Left lung (tissue), 14 donors: ENCODE measurements at places on chromosomes 1 and 21. TPM values are rescaled to one million over a fixed set of nuclear protein-coding genes. Genes with fewer than 3 reads are reported as not detected.

Gene CD1E
- 0.47 TPM for total RNA-seq

- H3K27ac ChIP-seq = peak overlapping the region; percentile 65
- H3K27me3 ChIP-seq = no peaks in the 10 kb centered on the region
- peaks cover 19% of the 10 kb centered on the region for H3K4me1 ChIP-seq
- no peaks in the 10 kb centered on the region for H3K36me3 ChIP-seq
These were observed 142.9 kb downstream of the TIAM1 start for GRCh38 chr21:31201144-31201543.

Gene COL8A2
- 8.4 TPM for total RNA-seq

- no peaks in the 10 kb centered on the region for H3K36me3 ChIP-seq
- peak within 1 kb of the TSS; percentile 7 for H3K27ac ChIP-seq
- H3K4me1 ChIP-seq = peaks cover 6% of the 10 kb centered on the region
- H3K27me3 ChIP-seq = no peaks in the 10 kb centered on the region
- peak within 1 kb of the TSS; percentile 22 for H3K4me3 ChIP-seq
- DNase-seq = peak; percentile 78
These were observed at the start of gene ARHGEF19 for GRCh38 chr1:16212251-16212961. Gene ARHGEF19, minus strand, starts transcription at chr1:16212652. Its CDS starts 3,598 bp downstream, at chr1:16209054.

- no peaks in the 10 kb centered on the region for H3K36me3 ChIP-seq
- DNase-seq = no peak
- no peak overlapping the region for H3K27ac ChIP-seq
- H3K4me3 ChIP-seq = no peak overlapping the region
These were observed 597.6 kb downstream of the MATN1 start for GRCh38 chr1:30125821-30126170.

- no peaks in the 10 kb centered on the region for H3K36me3 ChIP-seq
- H3K27ac ChIP-seq = no peak overlapping the region
- H3K4me3 ChIP-seq = no peak overlapping the region
- no peaks in the 10 kb centered on the region for H3K4me1 ChIP-seq
- H3K27me3 ChIP-seq = no peaks in the 10 kb centered on the region
- DNase-seq = no peak
These were observed 66.9 kb upstream of the TINAGL1 start for GRCh38 chr1:31509124-31510072.

GRCh38 chr1:220511785-220512184 is 16.2 kb upstream of the MARK1 start:
- H3K27me3 ChIP-seq = peaks cover 67% of the 10 kb centered on the region
- no peak overlapping the region for H3K27ac ChIP-seq
- no peaks in the 10 kb centered on the region for H3K4me1 ChIP-seq
- H3K36me3 ChIP-seq = no peaks in the 10 kb centered on the region

Gene PRDM16
- 18.0 TPM for total RNA-seq

- no peak for DNase-seq
- H3K4me3 ChIP-seq = no peak overlapping the region
- no peak overlapping the region for H3K27ac ChIP-seq
- H3K27me3 ChIP-seq = no peaks in the 10 kb centered on the region
- H3K4me1 ChIP-seq = no peaks in the 10 kb centered on the region
These were observed 95.4 kb upstream of the USP24 start for GRCh38 chr1:55310505-55310971.

Gene TPR
- 77.7 TPM for total RNA-seq

- H3K4me1 ChIP-seq = peaks cover 12% of the 10 kb centered on the region
- H3K4me3 ChIP-seq = no peak overlapping the region
- no peak overlapping the region for H3K27ac ChIP-seq
- H3K27me3 ChIP-seq = no peaks in the 10 kb centered on the region
These were observed 39.9 kb upstream of the TARBP1 start for GRCh38 chr1:234518876-234519275.

- no peak for DNase-seq
- H3K27ac ChIP-seq = no peak overlapping the region
- no peaks in the 10 kb centered on the region for H3K36me3 ChIP-seq
- H3K4me3 ChIP-seq = no peak overlapping the region
- no peaks in the 10 kb centered on the region for H3K4me1 ChIP-seq
These were observed 134.3 kb downstream of the IGSF21 start for GRCh38 chr1:18241891-18242290.

DNA sequence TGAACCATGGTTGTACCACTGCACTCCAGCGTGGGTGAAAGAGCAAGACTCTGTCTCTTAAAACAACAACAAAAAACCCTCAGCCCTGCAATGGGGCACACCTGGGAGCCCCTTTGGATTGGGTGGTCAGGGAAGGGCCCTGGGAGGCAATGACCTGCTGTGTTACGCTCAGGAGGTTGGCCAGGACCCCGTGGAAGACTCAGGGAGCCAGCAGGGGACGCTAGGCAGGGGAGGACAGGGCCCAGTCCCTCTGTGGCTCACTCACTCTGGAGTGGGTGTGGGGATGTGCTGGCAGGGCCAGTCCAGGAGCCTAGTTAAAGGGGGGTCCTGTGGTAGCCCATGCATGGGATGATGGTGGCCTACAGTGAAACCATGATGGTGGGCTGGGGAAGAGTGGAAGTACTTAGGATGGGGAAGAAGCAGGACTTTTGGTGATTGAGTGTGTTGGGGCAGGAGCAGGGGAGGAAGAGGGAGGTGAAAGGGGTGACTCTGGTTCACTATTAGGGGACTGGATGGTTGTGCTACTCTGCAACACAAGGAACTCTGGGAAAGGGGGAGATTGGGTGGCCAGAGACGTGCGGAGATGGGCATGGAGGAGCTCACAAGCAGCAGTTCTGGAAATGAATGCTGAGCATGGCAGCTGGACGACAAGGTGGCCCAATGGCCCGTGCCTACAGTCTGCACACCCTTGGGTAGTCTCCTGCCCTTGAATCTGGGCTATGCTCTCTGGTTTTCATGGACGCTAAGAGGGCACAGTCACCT is 56.3 kb upstream of the FAM20B start:
- H3K4me1 ChIP-seq = no peaks in the 10 kb centered on the region
- no peaks in the 10 kb centered on the region for H3K36me3 ChIP-seq
- no peak overlapping the region for H3K27ac ChIP-seq

Gene NT5C1A
- 0.42 TPM for total RNA-seq

DNA sequence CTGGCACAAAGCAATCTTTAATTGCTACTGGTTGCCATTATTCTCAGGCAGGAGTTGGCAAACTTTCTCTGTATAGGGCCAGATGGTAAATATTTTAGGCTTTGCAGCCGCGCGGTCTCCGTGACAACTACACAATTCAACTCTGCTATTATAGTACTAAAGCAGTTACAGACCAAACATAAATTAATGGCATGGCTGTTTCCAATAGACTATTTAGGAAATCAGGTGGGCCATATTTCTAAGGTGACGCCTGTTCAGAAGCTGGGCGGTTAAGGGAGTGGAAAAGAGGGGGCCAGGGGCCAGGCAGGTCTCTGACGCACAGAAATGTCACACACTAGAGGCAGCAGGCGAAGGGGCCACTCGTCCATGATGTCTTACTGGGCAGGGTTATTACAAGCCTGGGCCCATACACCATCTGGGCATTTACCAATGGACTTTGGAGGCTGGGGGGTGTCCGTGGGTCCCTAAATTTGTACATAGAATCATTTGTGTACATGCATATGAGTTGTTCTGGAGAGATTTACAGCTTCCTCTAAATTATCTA is 80.1 kb downstream of the STUM start:
- no peak overlapping the region for H3K4me3 ChIP-seq
- no peaks in the 10 kb centered on the region for H3K36me3 ChIP-seq
- no peaks in the 10 kb centered on the region for H3K27me3 ChIP-seq

DNA sequence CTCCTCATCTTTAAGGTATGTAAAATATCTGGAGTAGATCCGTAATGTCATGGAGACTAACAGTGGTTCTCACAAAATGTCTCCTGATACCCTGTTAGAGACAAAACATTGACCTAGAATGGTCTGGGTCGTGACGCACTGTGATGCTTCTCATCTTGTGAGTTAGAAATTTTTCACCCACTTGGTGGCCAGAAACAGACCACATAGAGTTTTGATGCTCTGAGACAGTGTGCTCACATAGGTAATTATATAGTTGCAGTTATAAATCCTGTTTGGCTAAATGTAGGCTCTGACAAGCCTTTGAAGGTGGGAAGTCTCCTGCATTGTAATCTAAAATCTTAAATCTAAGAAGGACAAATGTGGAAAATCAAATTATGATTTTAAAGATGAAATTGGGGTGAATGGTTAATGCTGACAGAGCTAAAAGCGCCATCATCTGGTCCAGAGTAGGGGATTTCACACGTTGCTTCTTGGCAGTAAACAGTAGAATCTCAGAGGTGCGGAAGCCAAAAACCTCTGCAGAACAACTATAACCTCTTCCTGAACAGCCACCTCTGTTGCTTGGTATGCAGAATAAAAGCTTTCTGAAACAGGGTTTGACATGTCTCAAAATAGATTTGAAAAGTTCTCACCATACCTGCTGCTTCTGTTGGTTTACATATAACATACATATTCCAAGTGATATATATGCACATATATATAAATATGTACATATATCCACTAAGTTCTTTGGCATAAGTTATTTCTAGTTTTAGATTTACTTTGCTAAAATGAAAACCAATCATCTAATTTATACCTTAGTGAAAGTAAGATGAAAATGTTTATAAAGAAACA is 17.1 kb downstream of the RPAP2 start:
- no peak overlapping the region for H3K4me3 ChIP-seq
- peaks cover 15% of the 10 kb centered on the region for H3K36me3 ChIP-seq

Gene NMNAT1
- total RNA-seq = 11.4 TPM

GRCh38 chr1:53320646-53321045 is 7.2 kb downstream of the LRP8 start:
- peaks cover 4% of the 10 kb centered on the region for H3K27me3 ChIP-seq
- DNase-seq = no peak
- no peaks in the 10 kb centered on the region for H3K36me3 ChIP-seq
- H3K4me1 ChIP-seq = peaks cover 10% of the 10 kb centered on the region
- no peak overlapping the region for H3K27ac ChIP-seq
- H3K4me3 ChIP-seq = no peak overlapping the region

DNA sequence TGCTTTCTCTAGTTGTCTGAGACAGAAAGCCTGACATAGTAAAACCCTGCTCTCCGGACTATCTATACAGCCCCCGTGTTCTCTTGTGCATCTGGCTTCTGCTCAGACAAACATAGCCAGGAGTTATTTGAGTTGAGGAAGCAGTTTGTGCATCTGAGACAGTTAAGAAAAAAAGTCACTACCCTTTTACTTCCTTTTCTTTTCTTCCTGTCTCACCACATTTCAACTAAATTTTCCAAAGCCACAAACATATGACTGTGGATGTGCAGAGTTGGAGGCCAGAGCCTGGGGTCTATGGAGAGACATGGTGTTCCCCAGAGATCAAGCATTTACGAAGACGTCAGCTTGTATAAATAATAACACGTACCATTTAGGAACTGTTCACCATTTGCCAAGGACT is 158.5 kb upstream of the FGGY start:
- H3K4me3 ChIP-seq = no peak overlapping the region
- no peak overlapping the region for H3K27ac ChIP-seq
- no peaks in the 10 kb centered on the region for H3K36me3 ChIP-seq
- H3K27me3 ChIP-seq = no peaks in the 10 kb centered on the region
- no peak for DNase-seq

- DNase-seq = no peak
- no peaks in the 10 kb centered on the region for H3K27me3 ChIP-seq
- H3K4me3 ChIP-seq = no peak overlapping the region
- no peaks in the 10 kb centered on the region for H3K4me1 ChIP-seq
- H3K27ac ChIP-seq = no peak overlapping the region
- H3K36me3 ChIP-seq = no peaks in the 10 kb centered on the region
These were observed 963.7 kb upstream of the ADGRL2 start for GRCh38 chr1:80837066-80837465.

DNA sequence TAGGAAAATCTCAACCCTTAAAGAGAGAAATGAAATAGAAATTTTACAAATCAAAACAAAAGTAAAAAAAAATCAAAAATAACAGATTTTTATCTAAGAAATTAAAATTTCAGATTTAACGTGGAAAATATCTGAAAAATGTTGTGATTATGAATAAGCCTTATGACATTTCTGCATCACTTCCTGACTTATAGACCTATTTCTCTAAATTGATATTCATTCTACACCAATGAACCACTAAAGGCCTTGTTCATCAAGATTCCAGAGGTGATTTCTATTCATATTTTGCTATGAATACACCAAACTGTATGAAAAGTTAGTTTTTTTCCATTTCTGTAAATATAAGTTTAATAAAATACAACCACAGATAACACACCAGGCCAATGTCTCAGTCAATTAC is 261.5 kb downstream of the SMYD3 start:
- no peaks in the 10 kb centered on the region for H3K27me3 ChIP-seq
- no peaks in the 10 kb centered on the region for H3K4me1 ChIP-seq
- H3K4me3 ChIP-seq = no peak overlapping the region
- no peaks in the 10 kb centered on the region for H3K36me3 ChIP-seq
- no peak for DNase-seq
- no peak overlapping the region for H3K27ac ChIP-seq

GRCh38 chr1:36531833-36532232 is 49.1 kb upstream of the CSF3R start:
- H3K4me1 ChIP-seq = no peaks in the 10 kb centered on the region
- no peak overlapping the region for H3K27ac ChIP-seq
- DNase-seq = no peak

Gene FGR
- 44.6 TPM for total RNA-seq

Gene KLHDC8A
- not detected for total RNA-seq
